Activated CD4-positive, alpha-beta T cell treated with anti-CD3 and anti-CD28 coated beads, Interleukin-2, amount 10 ng/mL, durations not matched to agents 7 days and 5 days (primary cell): ENCODE measurements at places on chromosomes 5 and 9.

DNA sequence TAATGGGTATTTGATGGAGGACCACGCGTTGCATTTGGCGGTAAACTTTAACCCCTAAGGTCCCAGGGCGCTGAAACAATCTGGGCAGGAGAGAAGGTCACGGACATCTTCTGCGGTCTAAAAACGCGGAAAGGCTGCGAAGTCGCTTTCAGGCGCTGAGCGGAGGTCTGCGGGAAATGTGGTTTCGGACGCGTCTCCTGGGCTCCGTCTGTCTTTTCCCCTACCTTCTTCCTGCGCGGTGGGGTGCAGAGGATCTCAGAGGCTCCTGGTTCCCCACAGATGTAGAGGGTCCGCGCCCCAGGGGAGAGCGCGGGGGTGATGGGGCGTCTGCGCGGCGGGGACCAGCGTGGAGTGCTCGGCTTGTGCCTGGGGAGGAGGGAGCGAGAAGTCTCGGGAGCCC lies 58.4 kb downstream of the ZNF510 start:
- no peak for DNase-seq

- peak; percentile 71 for DNase-seq
These were observed 22.2 kb upstream of the JADE2 start for GRCh38 chr5:134503088-134503936.

GRCh38 chr5:56755036-56755555 lies 60.3 kb upstream of the MAP3K1 start:
- no peak for DNase-seq

DNA sequence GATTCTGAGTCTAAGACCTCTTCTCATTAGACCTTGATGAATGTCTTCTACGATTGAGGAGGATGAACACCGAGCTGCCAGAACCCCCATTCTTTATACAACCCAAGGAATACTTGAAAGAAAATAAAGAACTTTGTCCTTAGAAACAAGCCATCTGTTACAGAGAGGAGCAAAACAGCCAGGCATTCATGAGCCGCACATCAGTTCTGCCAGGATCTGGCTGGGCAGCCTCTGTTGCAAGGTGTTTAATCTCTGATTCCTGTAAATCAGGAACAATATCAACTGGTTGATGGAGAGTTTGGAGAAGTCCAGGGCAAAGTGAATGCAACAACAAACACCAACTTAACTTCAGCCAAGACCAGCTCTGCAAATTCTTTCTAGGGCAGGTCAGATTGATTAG lies 165.5 kb upstream of the DMAC1 start:
- DNase-seq = no peak

DNA sequence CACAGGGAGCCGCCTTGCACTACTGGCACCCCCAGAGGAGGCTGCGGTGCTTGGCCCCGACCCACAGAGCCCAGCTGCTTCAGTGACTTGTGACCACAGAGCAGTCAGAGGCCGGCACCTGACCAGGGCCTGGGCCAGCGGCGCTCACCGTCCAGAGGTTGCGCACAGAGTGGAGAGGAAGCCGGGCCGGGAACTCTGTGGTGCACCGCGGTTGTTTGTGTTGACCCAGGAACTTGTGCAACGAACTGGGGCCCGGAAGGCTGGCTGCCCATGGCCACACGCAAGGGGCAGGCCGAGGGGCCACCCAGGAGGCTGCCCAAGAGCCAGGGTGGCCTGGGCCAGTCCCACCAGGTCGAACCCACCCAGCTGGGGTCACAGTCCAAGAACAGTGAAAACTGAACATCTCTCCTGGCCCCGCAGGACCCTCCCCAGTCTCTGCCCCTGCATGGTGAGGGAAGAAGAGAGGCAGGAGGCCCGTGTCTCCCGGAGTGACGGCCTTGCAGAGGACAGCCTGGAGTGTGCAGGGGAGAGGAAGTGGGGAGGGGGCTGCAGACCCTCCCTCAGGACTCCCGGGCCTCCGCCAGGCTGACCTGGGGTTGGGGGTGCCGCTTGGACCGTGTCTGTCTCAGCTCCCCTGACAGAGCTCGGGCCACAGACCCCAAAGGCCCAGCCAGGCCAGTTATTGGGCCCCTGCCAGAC lies 42.8 kb upstream of the EGFL7 start:
- no peak for DNase-seq

DNA sequence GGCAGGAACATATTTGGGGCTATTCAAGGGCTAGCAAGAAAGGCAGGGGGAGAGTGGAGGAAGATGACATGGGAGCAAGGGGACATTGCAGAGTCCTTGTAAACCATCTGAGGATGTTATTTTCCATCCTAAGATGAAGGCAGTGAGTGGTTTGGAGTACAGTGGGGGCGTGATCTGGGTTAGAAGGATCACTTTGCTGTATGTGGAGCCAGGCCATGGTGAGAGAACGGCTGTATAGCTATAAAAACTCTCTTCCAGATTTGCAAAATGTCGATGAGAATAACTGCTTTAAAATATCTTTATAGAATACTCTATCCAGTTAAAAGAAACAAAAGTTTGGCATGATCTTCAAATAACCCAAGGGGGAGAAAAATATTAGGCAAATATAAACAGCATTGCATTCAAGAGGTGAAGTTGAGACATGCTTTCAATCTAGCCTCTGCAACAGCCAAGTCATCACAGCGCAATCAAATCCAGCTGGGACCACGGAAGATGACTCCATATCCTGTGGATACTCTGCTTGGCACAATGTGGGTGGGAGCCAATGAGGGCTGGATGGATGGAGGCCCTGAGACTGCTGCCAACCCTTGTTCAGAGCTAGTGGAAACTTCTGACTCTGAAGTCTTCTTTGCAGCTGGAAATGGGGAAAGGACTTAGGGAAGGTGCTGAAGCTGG lies 111.5 kb upstream of the BASP1 start:
- no peak for DNase-seq
